ENCODE measurements at places on chromosomes 5 and 9.
A peak's percentile ranks its signal among the peaks of the same experiment; 100 is the strongest.

GRCh38 chr9:109132567-109133021 is 12.8 kb upstream of the TMEM245 start:
- DNase-seq: no peak

DNA sequence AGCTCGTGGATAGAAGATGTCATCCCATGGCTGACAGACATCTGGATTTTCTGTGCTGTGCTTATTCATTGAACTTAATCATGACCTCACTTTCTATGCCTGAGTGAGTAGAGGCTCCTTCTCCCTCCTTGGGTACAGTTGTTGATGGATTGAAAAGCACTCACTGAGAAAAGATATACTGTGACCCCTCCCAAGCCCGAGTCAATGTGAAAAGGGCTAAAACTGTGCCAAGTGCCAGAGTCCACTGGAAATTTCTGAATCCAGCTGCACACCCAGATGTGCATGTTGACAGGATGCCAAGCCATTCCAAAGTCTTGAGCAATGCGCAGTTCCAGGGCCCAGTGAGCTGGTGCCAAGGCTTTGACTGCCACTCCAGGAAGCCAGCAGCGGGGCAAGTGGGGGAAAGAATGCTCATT is 473.0 kb downstream of the NTRK2 start:
- DNase-seq: no peak

- no peak for DNase-seq
Observed at GRCh38 chr9:124805186-124805585, 28.3 kb downstream of the OLFML2A start.

DNA sequence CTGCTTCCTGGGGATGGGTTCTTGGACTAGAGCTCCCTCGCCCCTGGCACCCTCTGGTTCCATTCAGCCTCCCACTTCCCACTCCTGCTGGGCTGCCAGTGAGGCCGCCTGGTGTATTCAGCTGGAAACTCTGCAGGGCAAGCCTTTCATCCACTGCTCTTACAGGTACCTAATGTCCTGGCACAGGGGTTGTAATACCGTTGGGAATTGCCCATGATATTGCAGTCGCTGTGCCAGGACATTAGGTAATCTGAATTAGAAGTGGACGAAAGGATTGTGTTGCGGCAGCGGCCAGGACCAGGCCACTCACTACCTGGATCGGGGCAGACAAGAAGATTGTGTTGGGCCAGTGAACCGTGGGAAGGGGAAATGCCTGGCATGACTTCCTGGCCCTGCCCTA is 13.1 kb downstream of the TMOD1 start:
- no peak for DNase-seq

GRCh38 chr9:137417161-137418021 is 5.6 kb downstream of the EXD3 start:
- no peak for DNase-seq

GRCh38 chr5:112846556-112846955 is 14.5 kb upstream of the SRP19 start:
- no peak for DNase-seq

DNA sequence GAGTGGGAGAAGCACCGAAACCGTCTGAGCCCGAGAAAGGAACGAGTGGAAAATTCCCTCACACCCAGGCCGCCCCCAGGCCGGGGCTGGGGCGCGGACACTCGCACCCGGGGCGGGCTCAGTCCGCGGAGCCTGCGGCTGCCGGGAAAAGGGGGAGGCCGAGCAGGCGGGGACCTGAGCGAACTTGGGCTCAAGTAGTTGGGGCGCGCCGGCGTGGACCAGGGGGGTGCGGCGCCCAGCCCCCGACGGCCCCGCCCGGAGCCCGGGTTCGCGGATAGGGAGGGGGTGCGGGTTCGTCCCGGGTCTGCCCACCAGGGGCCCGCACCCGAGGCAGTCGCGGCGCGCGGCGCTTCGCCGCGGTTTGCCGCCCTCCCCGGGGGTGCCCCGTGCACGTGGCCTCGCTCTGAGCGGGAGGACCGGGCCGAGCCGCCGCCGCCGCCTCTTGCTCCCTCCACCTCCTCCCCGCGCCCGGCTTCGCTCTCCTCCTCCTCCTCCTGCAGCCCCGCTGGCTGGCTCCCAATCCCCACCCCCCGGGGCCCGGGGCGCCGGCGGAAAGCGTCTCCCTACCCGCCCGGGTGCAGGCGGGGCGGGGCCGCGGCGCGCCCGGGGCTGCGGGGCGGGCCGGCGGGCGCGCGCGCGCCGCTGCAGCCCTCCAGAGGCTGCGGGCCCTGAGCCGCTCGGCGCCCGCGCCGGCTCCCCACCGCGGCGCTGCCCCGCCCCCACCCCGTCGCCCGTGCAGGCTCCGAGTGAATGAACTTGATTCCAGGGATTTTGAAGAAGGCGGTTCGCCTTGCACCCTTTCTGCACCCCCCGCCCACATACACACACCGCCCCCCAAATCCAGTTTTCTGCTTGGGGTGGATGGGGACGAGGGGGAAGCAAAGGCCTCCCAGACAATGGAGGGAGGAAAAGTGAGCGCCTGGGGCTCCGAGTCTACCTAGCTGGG is 1.3 kb upstream of the NFIB start:
- peak; percentile 35 for DNase-seq

DNA sequence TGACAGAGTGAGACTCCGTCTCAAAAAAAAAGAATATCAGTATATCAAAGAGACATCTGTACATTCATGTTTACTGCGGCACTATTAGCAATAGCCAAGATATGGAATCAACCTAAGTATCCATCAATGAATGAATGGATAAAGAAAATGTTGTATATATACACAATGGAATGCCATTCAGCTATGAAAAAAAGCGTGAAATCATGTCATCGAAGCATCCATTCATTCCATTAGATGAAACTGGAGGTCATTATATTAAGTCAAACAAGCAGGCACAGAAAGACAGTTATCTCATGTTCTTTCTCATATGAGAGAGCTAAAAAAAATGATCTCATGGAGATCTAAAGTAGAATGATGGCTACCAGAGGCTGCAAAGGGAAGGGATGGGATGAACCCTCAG is 180.9 kb upstream of the TLX3 start:
- DNase-seq: no peak

GRCh38 chr9:75532233-75533050 is 358.0 kb upstream of the PCSK5 start:
- DNase-seq: no peak

DNA sequence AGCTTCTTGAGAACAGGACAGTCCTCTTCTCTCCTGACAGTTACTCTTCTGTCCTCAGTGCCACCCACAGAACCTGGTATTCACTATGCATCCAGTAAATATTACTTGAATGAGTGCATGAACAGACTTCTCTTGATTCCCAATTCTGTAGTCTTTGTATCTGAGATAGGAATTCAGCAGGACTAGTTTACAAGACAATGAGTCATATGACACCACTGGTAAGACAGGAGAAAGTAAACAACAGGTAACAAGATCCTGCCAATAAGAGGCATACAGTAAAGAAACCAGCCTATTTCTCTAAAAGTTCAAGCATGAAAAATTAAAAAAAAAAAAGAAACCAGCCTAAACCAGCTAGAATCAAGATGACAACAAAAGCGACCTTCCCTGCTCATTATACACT is 6.2 kb downstream of the ZNF883 start:
- DNase-seq: no peak

DNA sequence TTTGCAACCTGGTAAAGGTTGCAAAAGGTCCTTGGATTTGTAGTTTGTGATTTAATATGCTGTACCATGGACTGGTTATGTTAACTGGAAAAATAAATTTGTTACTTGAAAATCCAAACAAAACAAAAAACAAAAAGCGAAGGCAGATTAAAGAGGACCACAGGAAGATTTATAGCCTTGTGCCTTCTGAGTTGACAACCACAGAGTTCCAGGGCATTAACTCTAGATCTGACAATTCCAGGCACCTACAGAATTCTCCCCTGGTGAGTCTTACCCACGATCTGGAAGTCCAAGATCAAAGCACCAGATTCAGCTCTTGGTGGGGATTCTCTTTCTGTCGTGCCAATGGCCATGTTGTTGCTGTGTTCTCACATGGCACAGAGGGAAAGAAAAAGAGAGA is 107.9 kb upstream of the SELENOP start:
- DNase-seq: no peak

DNA sequence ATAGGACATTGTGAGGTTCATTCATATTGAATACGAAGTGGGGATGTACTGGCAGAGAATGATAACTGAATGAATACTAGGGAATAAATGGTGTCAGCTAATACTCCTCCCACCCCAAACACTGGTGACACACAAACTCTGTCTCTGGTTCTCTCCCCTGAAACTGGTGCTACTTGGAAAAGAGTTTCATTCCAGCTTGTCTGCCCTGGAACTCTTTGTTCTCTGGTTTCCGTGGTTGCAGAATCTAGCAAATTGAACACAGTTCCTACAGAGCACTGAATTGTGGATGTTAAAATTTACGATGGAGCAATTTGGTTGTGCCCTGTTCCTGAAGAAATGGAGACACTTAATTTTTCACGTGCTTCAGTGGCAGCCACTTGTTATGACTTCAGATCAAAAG is 181.7 kb downstream of the KCTD16 start:
- DNase-seq: no peak

DNA sequence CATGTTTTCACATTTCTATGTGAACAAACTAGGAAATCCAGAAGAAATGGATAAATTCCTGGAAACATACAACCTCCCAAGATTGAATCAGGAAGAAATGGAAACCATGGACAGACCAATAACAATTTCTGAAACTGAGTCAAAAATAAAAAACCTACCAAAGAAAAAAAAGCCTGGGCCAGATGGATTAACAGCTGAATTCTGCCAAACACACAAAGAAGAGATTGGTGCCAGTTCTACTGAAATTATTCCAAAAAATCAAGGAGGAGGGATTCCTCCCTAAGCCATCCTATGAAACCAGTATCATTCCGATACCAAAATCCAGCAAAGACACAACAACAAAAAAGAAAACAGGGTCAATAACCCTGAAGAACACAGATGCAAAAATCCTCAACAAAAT is 166.9 kb upstream of the FBXL7 start:
- DNase-seq: no peak

DNA sequence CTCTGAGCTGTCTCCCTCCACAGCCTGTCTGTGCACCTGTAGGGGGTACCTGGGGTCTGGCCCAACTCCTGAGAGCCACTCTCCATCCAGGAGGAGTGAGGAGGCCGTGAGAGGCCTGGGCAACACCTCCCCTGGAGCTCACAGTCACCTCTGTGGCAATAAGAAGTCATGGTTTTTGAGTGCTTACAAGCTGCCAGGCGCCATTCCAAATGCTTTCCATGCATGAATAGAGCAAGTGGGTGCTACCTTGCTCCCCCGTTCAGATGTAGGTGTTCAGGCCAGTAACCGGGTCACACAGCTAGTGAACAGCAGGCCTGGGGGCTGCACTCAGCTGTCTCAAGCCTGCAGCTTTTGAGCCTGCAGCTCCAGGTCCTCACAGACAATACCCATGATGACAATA is 30.6 kb downstream of the CORO2A start:
- no peak for DNase-seq

GRCh38 chr9:110241260-110241857 is 14.9 kb downstream of the TXN start:
- DNase-seq: no peak

DNA sequence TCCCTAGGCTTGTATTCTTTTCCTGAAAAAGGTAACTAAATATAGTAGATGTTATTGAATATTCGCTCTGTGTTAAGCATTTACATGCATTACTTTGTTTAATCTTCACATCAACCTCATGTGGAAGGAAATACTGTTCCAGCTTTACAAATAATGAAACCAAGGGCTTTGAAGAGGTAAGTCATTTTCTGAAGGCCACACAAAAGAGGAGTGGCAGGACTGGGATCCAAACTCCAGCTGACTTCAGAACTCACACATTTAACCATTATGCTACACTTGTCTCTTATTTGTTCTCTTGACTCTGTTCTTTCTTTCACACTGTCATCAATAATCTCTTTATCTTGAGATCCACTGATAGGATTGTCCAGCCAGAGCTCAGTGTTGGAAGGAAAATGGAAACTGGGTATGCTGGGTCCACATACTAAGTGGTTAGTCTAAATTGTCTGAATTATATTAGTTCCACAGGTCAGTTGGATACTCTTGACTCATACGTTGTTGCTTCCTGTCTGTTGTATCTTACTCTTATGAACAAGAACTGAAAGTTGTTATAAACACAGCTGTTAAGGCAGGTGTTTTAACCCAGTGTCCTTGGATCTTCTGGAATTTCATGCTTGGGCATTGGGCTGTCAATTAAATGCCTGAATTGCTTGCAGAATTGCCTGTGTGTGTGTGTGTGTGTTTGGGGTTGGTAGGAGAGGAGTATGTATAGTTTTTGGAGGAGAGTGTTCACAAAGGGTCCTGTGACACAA is 65.6 kb downstream of the TLE4 start:
- no peak for DNase-seq

GRCh38 chr9:94082956-94083355 is 1.3 kb upstream of the PTPDC1 start:
- no peak for DNase-seq

GRCh38 chr5:10539687-10539998 is 24.2 kb upstream of the ANKRD33B start:
- DNase-seq: no peak

DNA sequence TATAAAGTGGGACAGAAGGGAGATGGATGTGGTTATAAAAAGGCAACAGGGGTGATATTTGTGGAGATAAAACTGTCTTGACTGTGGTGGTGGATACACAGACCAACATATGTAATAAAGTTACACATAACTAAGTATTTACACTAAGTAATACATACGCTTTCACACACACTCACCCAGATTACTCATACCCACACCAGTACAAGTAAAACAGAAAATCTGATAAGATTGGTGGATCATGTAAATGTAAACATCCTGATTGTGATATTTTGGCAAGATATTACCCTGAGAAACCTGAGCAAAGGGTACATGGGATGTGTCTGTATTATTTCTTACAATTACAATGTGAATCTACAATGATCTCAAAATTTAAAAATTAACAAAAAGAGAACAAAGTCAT is 53.3 kb upstream of the SLIT3 start:
- no peak for DNase-seq

GRCh38 chr5:74373076-74373475 is 267.5 kb downstream of the ENC1 start:
- DNase-seq: no peak

- DNase-seq: no peak
Observed at GRCh38 chr5:156850206-156850751, at the start of gene PPP1R2B. Gene PPP1R2B, plus strand, starts transcription at chr5:156850295. Its CDS starts 268 bp downstream, at chr5:156850563.

Measured in activated T-cell treated with anti-CD3 and anti-CD28 coated beads, Interleukin-2, amount 50 U/mL, for 48 hours (primary cell).